ENCODE measurements at places on chromosomes 2 and 18. TPM values are rescaled to one million over a fixed set of nuclear protein-coding genes. Genes with fewer than 3 reads are reported as not detected.

GNAL gene
- 0.62 TPM for total RNA-seq

SLC11A1 gene
- total RNA-seq: 1.1 TPM

SLC4A5 gene
- total RNA-seq: 14.8 TPM

VSNL1 gene
- not detected for total RNA-seq

DNAH6 gene
- 0.88 TPM for total RNA-seq

LRPPRC gene
- 77.9 TPM for total RNA-seq

LPIN2 gene
- total RNA-seq: 131 TPM

LHCGR gene
- total RNA-seq: not detected

SERPINB12 gene
- total RNA-seq: not detected

CDK15 gene
- not detected for total RNA-seq

CD8B gene
- total RNA-seq: 2.0 TPM

TMEM178A gene
- 0.20 TPM for total RNA-seq

KCTD1 gene
- total RNA-seq: 2.6 TPM

RNF125 gene
- total RNA-seq: 35.3 TPM

TTC39C gene
- total RNA-seq: 87.7 TPM

SDC1 gene
- 0.37 TPM for total RNA-seq

SGO2 gene
- 32.3 TPM for total RNA-seq

WBP1 gene
- 127 TPM for total RNA-seq

SALL3 gene
- not detected for total RNA-seq

CDH2 gene
- total RNA-seq: 0.56 TPM

FSHR gene
- not detected for total RNA-seq

THSD7B gene
- not detected for total RNA-seq

CRYGD gene
- not detected for total RNA-seq

RAD51AP2 gene
- total RNA-seq: not detected

HOXD9 gene
- total RNA-seq: not detected

Measured in naive thymus-derived CD4-positive, alpha-beta T cell (primary cell).